ENCODE measurements at places on chromosomes 11 and 22. TPM values are rescaled to one million over a fixed set of nuclear protein-coding genes. Genes with fewer than 3 reads are reported as not detected.

DGAT2 gene
- total RNA-seq, result 172 TPM

DNA sequence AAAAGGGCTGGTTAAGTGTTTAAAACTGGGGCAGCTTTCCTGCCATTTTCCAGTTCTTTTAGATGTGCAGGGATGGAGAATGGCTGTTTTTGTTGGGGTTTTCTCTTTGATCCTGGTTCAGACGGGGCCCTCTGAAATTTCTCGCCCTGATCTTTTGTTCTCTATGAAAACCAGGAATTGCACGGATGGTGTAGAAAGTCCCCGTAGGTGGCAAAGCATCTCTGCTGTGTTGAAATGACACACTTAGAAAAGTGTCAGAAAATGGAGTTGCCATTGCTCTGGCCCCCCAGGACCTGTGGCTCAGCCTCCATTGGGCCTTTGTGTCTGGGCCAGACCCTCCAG lies 63.0 kb downstream of the PARVB start:
- no peak for DNase-seq

KCNJ1 gene
- not detected for total RNA-seq

FAM83F gene
- total RNA-seq, result 6.6 TPM

DNA sequence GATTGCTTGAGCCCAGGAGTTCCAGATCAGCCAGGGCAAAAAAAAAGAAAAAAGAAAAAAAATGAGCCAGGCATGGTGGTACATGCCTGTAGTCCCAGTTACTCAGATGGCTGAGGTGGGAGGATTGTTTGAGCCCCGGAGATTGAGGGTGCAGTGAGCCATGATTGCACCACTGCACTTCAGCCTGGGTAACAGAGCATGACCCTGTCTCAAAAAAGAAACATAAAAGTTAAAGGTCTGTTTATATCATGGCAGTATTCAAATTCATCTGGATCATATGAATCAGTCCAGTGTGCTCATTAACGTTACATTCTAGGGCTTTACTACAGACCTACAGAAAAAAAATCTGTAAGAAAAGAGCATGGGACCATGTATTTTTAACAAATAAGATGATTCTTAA lies 13.9 kb downstream of the HSD17B12 start:
- no peak for DNase-seq

GRCh38 chr11:58641803-58642581 lies 19.5 kb downstream of the CNTF start:
- DNase-seq, result no peak

DNA sequence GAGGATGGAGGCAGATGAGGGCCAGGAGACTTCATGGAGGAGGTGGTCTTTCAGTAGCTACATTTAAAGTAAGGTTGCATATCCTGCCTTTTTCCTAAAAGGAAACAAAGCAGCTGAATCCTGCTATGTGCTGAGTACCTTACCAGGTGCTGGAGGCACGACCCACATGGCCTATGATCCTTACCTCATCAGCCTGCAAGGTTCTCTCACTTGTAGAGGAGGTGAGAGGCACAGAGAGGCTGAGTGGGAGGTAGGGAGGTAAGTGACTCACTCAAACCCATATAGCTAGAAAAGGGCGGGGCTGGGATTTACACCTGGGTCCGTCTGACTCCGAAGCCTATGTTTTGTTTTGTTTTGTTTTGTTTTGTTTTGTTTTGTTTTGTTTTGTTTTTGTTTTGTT lies 75.8 kb downstream of the BUD13 start:
- DNase-seq, result peak; percentile 11

DNA sequence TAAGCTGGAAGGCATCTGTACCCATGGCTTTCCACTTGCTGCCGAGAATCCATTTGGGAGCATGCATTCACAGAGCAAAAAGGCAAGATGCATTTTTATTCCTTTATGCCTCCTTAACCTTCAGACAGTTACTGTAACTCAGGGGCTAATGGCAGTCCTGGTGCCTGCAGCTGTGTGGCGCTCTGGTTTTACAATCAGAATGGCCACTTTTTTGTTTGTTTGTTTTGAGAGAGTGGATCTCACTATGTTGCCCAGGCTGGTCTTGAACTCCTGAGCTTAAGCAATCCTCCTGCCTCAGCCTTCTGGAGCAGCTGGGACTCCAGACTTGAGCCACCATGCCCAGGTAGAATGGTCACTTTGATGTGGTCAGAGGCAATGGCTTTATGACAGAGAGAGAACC lies 101.8 kb downstream of the NAV2 start:
- DNase-seq, result no peak

DNA sequence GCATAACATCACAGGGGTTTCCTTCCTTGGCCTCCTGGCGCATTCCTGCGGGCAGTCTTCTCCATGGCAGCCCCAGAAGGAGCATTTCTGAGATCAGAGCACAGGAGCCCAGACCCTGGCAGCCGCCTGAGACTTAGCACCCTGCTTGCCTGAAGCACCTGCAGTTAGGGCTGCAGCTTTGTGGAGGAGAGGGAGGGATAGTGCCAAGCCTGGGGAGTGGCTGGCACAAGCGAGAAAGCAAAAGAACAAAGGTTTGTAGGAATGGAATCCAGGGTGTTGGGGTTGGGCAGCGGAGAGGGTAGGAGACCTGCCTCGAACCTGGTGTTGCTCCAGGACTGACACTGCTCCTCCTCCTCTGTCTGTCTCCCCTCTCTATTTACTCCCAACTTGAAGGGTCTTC lies 66.9 kb downstream of the SCN3B start:
- DNase-seq, result no peak

DNA sequence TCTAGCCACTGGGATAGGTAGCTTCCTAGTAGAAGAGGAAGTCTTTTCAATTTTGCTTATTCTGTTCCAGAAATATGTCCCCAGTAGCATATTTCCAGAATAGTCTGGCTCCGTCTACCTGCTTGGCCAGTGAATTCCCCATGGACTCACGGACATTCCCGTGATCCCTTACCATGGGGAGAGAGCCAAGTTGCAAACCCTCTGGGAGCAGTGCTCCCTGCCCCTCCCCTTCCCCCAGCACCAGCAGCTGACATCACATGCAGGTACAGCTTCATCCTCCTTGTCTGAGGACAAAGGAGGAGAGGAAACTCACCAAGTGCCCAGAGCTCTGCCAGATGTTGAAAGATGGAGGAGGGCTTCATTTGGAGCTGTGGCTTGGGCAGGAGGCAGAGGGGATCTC lies 61.2 kb downstream of the GRAMD1B start:
- no peak for DNase-seq

- DNase-seq, result no peak
Measured at GRCh38 chr22:40746428-40747220, 67.3 kb downstream of the MCHR1 start.

- DNase-seq, result no peak
Measured at GRCh38 chr11:34546511-34547209, 33.1 kb upstream of the ELF5 start.

- DNase-seq, result no peak
Measured at GRCh38 chr11:108775324-108775723, 110.5 kb downstream of the DDX10 start.

- no peak for DNase-seq
Measured at GRCh38 chr22:38067028-38067415, 9.8 kb downstream of the PICK1 start.

CNIH2 gene
- total RNA-seq, result 0.13 TPM

NCAM1 gene
- total RNA-seq, result 2.8 TPM

TRIM21 gene
- 7.3 TPM for total RNA-seq

DNA sequence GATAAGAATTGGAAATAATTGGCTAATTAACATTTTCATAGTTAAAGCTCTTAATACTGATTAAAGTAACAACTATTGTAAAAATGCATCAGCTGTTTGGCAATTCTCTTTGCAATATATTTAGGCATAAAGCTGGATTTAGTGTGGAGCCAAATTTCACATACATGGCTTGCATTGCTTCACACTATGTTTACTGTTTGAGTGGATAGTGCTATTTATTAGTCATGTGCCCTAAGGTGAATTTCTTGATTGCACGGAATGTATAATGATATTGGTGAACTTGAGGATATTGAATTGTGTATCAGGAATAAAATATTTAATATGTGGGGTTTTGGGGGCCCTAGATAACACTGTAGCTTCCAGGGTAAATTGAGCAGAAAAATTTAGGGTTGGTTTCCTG lies 100.9 kb downstream of the AASDHPPT start:
- DNase-seq, result no peak

ANO3 gene
- total RNA-seq, result 2.6 TPM

- peak; percentile 42 for DNase-seq
Measured at GRCh38 chr11:27700351-27701301, at the start of gene BDNF. Gene BDNF, minus strand, starts transcription at chr11:27700455. Its CDS starts 41,891 bp downstream, at chr11:27658564.

SMIM35 gene
- total RNA-seq, result 0.08 TPM

DNA sequence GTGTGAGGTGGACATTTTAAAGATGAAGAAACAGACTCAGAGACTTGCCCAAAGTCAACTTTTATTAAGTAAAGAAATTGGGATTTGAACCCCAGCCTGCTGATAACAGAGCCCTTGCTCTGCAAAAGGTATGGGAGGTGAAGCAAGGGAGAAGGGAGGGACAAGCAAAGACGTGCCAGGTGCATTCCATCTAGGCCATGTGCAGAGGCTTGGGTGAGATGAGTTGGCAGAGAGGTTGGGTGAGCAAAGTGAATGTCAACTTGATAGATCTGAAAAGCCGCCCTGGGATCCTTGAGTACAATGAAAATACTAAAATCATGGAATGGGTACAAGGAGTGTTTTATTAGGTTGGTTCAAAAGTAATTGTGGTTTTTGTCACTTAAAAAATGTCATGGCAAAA lies 341.3 kb downstream of the CADM1 start:
- DNase-seq, result no peak

DNA sequence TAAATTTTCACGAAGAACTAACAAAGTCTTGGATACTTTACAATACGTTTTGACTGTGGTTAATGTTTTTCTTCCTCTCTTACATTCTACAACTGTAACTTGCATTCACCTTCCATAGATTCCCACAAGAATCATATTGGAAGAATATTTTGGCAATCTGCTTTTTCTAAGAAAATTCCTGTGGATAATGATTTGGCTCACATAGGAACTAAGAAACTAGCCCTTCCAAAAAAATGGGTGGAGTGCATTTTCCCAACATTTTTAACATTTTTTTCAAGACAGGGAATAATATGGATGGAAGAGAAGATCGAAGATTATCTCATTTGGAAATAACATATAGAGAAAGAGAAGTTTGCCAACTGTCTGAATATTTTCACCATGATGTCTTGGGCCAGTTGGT lies 256.9 kb upstream of the POU2AF2 start:
- DNase-seq, result no peak

DNA sequence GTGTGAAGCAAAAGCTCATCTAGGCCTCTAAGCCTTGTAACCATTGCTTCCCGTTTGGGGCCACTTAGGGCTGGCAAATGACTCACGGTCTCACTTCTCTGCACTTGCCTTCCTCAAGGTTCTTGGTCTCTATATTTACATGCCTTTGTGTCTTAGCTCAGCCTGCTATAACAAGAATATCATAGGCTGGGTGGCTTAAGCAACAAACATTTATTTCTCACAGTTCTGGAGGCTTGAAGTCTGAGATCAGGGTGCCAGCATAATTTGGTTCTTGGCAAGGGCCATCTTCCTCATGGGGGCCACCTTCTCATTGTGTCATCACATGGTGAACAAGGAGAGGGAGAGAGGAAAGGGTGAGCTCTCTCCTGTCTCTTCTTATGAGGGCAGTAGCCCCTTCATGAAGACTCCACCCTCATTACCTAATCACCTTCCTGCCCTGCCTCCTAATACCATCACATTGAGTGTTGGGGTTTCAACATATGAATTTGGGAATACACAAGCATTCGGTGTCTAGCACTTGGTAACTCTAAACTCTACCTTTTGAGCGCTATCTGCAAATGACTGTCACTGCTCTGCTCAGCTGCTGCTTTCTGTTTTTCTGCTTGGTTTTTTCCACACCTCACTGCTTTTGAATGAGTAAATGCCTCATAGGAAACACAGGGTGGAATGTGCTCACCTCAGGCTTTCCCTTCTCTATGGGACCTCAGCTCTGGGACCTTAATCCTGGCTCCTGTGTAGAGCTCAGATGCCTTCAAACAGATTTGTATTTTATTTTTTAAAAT lies 16.2 kb upstream of the ME3 start:
- no peak for DNase-seq

- DNase-seq, result no peak
Measured at GRCh38 chr11:63517156-63517555, 11.3 kb downstream of the LGALS12 start.

DNA sequence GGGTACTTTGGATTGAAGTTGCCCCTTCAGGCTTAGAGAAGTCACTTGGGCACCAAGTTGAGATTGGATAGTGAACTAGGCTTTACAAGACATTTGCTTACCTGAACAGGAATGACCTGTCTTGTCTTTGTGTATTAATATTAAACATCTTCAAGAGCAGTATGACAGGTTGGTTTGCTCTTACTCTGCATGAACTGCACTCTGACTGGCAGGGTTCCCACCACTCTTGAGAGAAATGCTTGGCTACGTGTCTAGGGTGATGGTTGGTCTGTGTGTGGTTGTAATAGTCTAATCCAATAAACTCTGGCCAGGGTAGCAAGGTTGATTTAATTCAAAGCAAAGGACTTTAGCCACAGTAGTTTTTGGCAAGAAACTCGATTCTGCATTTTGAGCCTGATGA lies 20.1 kb upstream of the SPTBN2 start:
- DNase-seq, result no peak

DNA sequence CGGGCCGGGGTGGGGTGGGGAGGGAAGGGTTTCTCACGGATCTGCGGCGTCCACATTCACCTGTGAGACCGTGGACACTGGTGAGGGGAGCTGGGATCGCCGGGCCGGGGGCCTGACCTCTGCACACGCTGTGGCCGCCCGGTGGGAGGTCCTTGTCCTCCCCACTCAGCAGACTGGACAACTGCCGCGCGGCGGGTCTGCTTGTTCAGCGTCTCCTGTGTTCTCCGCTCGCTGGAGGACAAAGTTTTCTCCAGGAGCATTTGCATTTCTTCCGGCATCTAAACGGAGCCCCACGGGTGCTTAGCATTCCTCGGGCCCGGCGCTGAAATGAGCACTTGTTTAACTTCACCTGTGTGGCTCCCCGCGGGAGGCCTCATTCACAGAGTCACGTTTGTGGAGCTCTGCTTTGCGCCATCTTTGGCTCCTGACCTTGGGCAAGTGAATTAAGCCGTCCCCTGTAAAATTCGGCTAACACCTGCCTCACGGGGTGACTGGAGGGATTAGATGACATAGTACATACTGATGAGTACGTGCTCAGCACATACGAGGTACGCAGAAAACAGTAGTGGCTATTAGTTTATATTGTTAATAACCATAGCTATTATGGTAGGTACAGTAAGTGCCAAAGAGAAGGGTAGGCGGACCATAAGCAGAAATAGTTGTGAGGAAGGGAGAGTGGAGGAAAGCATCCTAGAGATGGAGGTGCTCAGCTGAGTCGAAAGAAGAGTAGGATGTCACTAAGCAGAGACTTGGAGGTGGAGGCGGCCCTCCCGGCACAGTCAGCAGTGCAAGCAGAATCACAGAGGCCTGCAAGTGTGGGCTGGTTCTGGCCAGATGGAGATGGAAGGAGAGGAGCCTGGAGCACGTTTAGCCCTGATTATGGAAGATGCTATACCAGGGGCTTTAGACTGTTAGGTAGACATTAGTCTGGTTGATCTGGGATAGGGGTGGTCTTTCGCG lies 885 bp downstream of the TRMU start:
- DNase-seq, result no peak

ANKRD49 gene
- 4.3 TPM for total RNA-seq

All from left lobe of liver (tissue), 2 donors.